ENCODE measurements at places on chromosomes 12 and 14. TPM values are rescaled to one million over a fixed set of nuclear protein-coding genes. Genes with fewer than 3 reads are reported as not detected.

- DNase-seq = no peak
Observed at GRCh38 chr12:65999564-66000280, 130.8 kb downstream of the LLPH start.

GRCh38 chr12:39887856-39888255 is 218.0 kb downstream of the SLC2A13 start:
- DNase-seq = no peak

The HHIPL1 gene
- 0.80 TPM for total RNA-seq

DNA sequence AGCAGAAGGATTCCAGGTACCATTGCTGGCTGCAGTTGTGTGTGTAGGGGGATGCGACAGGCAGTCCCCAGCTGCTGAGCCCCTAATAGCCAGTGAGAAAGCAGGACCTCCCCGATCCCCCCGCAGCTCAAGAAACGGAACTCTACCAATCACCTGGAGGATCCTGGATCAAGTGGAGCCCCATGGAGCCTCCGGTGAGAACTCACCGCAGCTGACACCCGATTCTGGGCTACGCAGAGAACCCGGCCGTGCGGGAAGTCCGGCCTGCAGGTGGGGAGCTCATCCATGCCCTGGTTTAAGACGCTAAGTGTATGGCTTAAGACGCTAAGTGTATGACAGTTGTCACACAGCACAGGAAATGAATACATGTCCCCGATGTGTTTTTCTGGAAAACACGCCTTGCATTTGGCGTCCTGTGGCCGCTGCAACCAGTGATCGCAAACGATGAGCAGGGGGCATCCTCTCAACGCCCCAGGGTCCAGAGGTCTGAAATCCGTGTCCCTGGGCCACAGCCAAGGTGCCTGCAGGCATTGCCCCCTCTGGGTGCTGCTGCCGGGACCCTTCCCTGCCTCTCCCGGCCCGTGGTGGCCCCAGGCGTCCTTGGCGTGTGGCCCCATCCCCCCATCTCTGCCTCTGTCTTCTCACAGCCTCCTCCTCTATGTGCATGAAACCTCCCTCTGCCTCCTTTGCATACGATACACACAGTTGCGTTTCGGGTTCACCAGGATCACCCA is 75.1 kb downstream of the KIF26A start:
- peak; percentile 43 for DNase-seq

GRCh38 chr12:110966081-110966760 is 45.8 kb upstream of the MYL2 start:
- no peak for DNase-seq
